ENCODE measurements at places on chromosomes 2 and 18.

DNA sequence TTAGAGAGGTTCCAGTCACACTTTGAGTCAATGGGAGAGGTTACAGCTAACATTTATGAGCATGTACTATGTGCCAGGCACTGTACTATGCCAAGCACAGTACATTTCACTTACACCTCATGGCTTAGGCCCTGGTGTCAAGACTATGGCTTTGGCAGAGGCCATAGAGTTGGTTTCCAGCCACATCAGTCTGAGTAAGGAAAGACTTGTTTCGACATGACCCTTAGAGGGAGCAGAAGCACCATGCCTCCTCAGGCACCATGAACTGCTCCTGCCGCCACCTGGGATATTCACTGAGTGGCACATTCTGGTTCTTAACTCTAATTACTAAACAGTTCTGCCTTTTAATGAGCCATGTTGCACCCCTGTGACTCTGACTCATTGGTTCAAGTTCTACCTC, 12.7 kb downstream of the DGUOK start:
- no peak for DNase-seq

DNA sequence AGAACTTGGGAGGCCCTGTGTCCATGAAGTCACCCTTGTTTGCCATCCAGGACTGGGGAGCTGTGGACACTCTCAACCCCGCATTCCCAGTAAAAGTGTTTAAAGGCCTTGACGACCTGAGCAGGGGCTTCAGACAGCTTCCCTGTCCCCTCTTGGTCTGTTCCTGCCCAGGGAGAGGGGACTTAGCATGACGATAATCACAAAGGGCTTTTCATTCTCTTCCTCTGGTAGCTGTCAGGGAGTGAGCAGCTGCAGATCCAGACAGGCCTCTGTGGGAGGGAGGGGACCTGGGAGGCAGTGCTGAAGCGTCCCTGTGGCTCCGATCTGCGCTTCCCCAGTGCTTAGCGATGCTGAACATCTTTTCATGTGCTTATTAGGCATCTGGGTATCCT, 77.8 kb upstream of the HS6ST1 start:
- no peak for DNase-seq

DNA sequence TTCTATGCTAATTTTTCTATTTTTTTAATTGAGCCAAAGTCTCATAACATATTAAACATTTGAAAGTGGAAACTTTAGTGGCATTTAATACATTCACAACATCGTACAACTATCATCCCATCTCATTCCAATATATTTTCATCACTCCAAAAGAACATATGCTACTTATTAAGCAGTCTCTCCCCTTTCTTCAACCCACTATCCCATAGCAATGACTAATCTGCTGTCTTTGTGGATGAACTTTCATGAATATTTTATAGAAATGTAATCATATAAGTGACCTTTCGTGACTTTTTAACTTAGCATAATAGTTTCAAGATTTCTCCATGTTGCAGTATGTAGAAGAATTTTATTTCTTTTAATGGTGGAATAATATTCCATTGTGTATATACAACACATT, 90.3 kb downstream of the CCDC178 start:
- DNase-seq = no peak

- DNase-seq = no peak
Measured at GRCh38 chr2:80299661-80300060, 4.9 kb downstream of the LRRTM1 start.

GRCh38 chr2:156396126-156396525, 40.1 kb upstream of the GPD2 start:
- DNase-seq = peak; percentile 45

DNA sequence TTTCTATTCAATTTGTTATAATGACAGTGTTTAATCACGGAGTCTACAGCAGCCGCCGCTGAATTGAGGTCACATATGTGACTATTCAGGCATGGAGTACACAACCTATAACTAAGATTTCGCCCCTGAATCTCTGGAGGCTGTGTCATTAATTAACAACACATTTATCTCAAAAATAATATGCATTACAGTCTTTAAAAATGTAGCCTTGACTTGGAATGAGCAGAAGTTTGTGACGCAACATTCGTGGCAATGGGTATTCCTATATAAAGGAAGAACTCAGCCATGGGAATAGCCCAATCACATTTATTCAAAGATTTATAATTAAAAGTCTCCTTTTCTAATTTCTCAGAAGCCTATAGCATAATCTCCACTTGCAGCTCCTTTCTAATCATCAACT, 60.6 kb upstream of the LYPD1 start:
- DNase-seq = no peak

GRCh38 chr2:72990695-72991438, 73.5 kb downstream of the EMX1 start:
- DNase-seq = no peak

- DNase-seq = peak; percentile 18
Measured at GRCh38 chr2:42879121-42879705, 86.8 kb upstream of the HAAO start.

GRCh38 chr2:199315299-199316179, 142.2 kb downstream of the SATB2 start:
- no peak for DNase-seq

DNA sequence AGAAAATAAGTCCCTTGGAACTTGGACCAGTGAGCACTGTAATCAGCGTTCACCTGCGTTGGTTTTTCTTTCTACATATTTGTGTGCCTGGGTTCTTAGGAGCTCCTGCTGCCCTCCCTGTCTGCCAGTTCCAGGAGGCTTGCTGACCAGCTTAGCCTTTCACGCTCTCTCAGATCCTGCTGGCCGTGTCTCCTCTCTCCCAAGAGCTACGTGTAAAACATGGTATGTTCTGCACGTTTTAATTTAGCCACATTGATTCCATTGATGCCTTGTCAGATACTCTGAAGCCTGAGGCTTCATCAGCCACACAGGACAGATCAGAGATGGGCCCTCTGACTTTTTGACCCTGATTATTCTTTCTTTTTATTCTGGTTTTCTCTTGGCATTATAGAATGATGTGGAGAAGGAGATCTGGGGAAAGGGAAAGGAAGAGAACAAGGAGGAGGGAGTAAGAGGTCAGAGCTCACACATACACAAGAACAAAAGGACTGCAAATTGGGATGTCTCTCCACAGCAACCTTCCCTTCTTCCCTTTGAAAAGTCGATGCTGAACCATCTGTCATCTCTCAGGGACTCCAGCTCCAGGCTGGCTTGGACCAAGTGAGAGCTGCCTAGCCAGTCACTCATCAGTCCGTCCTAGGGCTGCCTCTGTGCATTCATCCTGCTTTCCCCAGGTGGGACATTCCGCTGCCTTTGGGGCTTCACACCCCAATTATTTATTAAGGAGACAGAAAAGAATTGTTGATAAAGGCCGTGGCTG, 152.8 kb downstream of the PIK3C3 start:
- no peak for DNase-seq

DNA sequence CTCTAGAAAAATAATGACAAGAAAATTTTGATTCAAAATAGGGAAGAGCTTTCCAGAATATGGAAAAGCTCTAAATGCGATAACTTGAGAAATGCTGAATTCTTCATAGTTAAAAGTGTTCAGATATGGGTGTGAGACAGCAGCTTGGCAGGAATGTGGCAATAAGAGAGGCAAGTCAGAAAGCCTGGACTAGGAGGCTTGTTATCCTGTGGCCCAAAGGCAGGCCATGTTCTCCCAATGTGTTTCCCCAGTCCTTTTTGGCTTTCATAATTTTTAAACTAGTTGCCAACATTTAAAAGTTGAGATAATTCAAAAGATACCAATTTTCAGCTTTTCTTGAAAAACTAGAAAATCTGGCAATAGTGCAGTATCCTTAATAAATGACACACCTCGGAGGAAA, 366.3 kb upstream of the FANCL start:
- DNase-seq = no peak

DNA sequence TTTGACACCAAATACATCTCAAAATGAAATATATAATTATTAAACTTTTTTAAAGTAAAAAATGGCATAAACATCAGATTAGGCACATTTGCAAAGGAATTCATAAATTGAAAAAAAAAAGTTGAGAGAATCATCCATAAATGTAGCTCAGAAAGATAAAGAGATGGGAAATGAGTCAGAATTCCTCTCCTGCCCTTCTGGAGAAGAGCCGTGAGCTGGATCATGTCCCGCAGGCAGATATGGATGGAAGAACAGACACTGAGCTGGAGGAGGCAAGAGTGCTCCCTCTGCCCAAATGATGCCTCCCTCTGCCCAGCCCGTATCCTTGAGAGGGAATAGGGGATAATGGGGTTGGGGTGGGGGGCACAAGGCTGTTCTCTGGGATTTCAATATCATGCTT, 190.9 kb downstream of the TFCP2L1 start:
- DNase-seq = no peak

DNA sequence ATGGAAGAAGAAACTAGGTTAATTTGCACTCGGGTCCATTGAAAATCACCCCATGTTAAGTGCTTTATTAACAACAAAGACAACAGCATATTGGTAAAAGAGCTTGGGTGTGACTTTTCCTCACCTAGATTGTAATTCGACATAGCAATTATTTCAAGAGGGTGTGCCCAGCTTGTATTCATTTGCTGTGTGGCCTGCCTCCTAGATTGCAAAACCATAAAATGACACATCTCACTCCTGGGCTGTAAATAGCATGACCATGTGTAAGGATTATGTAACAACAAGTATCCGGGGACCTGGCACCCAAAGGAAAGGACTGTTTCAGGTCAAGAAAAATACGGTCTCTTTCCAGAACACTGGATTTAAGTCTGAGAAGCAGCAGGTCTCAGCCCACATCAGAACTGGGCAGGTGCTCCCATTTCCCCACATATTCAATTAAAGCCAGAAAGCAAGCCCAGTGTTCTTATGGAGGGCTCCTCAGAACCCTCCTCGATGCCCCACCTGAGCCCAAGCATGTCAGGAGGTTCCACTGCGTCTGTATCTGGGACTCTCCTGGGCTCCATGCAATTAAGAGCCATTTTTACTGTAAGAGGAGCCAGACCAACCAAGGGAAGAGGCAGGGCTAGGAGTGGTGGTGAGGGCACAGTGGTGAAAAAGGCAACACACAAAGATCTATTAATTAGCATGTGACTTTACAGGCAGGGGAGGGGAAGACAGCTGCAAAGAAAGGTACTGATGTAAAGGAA, 39.2 kb downstream of the MREG start:
- DNase-seq = no peak

Data from GM10248 (cell line).